ENCODE measurements at places on chromosomes 2 and 18. TPM values are rescaled to one million over a fixed set of nuclear protein-coding genes. Genes with fewer than 3 reads are reported as not detected.

DNA sequence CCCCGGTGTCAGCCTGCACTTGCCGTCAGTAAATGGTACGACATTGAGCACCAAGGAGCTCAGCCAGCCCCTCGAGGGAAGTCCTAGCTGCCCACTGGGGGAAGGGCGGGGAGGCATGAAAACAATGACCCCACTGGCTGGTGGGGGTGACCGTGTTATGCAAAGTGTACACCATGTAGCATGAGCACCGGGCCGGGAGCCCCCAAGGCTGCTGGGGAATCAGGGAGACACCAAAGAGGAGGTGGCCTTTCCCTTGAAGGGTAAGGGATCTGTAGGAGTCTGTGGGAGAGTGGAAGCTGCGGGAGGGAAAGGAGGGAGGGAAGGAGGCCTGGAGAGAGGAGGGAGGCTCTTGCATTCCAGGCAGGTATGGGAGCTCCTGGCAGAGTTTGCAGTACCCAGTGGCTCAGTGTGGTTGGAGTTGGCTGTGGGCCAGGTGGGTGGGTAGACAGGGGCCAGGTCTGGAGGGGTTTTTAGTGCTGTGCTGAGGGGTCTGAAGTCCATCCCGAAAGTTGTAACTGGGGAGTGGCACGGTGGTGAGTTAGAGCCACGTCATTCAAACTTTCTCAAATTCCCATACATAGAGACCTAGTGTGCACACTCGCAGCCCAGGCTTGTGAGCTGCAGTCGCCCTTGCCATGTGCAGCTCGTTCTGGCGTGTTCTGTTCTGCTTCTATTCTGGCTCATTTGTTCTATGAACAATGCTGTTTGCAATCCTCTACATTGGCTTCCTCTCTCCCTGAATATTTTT lies 22.4 kb downstream of the RRM2 start:
- H3K27me3 ChIP-seq, result no peaks in the 10 kb centered on the region
- H3K36me3 ChIP-seq, result no peaks in the 10 kb centered on the region
- no peak for DNase-seq
- peak overlapping the region; percentile 64 for H3K27ac ChIP-seq
- no peak overlapping the region for H3K4me3 ChIP-seq
- H3K4me1 ChIP-seq, result no peaks in the 10 kb centered on the region

DNA sequence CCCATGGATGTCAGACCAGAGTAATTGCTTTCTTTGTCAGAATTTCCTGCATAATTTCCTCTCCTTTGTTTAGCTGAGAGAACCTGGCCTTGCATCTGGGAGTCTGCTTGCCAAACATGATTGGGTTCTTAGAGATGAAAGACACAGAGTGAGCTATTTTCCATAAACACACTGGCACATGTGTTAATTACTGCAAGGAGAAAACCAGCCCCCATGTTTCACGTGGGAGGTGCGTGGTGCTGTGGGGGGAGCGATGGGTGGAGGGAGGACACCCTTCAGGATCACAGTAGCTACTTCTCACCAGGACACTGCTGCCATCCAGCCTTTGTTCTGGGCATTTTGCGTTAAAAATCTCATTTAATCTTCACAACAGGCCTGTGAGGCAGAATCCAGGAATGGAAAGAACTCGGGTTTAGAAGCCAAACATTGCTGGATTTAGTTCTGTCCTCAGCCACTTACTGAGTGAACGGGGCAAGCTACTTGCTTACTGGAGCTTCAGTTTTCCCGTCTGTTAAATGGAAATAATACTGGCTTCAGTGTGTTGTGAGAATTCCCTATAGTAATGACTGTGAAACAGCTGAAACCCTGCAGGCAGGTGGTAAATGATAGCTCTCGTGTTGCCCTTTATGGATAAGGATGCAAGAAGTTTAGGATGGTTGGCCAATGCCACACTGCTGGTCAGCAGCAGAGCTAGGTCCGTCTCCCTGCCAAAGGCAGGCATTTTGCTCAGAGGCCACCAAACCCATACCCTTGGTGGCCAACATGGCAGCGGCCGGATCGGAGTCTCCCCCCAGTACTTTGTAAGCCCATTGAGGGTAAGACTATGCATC lies 100.1 kb upstream of the ASAP2 start:
- H3K27ac ChIP-seq, result no peak overlapping the region
- H3K36me3 ChIP-seq, result no peaks in the 10 kb centered on the region
- no peak for DNase-seq

- H3K36me3 ChIP-seq, result no peaks in the 10 kb centered on the region
- no peak overlapping the region for H3K27ac ChIP-seq
- peaks cover 29% of the 10 kb centered on the region for H3K27me3 ChIP-seq
- peaks cover 18% of the 10 kb centered on the region for H3K4me1 ChIP-seq
- no peak overlapping the region for H3K4me3 ChIP-seq
Observed at GRCh38 chr2:173353556-173353955, 1.1 kb upstream of the CDCA7 start.

GRCh38 chr18:8705238-8705960 lies at the start of gene MTCL1:
Gene MTCL1 (plus strand): TSS chr18:8705556. CDS start chr18:8705661, 105 bp downstream.
- peak within 1 kb of the TSS; percentile 74 for H3K27ac ChIP-seq
- H3K4me1 ChIP-seq, result peaks cover 23% of the 10 kb centered on the region
- no peak for DNase-seq
- H3K36me3 ChIP-seq, result no peaks in the 10 kb centered on the region
- H3K27me3 ChIP-seq, result peaks cover 8% of the 10 kb centered on the region
- H3K4me3 ChIP-seq, result peak within 1 kb of the TSS; percentile 71

DNA sequence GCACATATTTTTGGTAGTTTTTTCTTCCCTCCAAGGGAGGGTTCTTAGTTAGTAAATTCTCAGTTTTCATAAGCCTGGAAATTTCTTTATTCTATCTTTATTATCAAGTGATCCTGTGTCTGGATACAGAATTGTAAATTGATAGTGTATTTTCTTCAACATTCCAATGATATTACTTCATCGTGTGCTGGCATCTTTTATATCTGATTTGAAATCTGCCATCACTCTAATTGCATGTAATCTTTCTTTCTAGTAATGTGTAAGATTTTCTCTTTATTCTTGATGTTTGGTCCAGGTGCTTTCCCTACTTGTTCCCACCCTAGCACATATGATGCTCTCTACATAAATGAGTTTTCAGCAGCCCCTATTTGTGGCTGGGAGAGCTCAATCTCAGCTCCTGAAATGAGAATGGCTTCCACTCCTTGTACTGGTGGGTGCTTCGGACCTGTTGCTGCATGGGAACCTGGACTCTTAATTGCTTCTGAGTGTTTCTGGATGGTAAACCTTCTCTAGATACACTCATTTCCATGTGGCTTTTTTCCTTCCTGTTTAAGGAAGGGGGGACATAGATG lies 102.7 kb downstream of the SMIM21 start:
- no peaks in the 10 kb centered on the region for H3K27me3 ChIP-seq
- no peaks in the 10 kb centered on the region for H3K36me3 ChIP-seq
- DNase-seq, result no peak
- H3K27ac ChIP-seq, result no peak overlapping the region
- no peaks in the 10 kb centered on the region for H3K4me1 ChIP-seq

- no peak for DNase-seq
- no peak overlapping the region for H3K4me3 ChIP-seq
- H3K27me3 ChIP-seq, result no peaks in the 10 kb centered on the region
- H3K27ac ChIP-seq, result no peak overlapping the region
- H3K4me1 ChIP-seq, result no peaks in the 10 kb centered on the region
- H3K36me3 ChIP-seq, result no peaks in the 10 kb centered on the region
Observed at GRCh38 chr2:135202751-135203150, 150.7 kb downstream of the RAB3GAP1 start.

DNA sequence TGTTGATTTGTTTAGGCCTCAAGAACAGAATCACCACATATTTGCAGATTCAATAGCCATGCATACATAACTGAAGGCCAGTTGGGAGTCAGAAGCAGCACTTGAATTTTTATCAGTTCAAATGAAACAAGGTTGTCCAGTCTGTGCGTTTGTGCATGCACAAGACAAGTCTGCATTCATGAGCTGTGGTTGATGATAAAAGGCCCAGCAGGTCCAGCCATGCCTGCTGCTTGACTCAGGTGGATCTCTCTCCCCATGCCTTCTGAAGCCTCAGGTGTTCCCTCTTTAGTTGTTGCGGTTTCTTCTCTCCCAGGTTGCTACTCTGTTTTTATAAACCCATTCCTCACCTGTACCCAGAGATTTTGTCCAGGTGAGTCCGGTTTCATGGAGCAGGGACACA lies 124.5 kb downstream of the CCDC102B start:
- DNase-seq, result no peak
- no peaks in the 10 kb centered on the region for H3K4me1 ChIP-seq
- no peak overlapping the region for H3K4me3 ChIP-seq
- H3K27me3 ChIP-seq, result no peaks in the 10 kb centered on the region
- H3K36me3 ChIP-seq, result no peaks in the 10 kb centered on the region

DNA sequence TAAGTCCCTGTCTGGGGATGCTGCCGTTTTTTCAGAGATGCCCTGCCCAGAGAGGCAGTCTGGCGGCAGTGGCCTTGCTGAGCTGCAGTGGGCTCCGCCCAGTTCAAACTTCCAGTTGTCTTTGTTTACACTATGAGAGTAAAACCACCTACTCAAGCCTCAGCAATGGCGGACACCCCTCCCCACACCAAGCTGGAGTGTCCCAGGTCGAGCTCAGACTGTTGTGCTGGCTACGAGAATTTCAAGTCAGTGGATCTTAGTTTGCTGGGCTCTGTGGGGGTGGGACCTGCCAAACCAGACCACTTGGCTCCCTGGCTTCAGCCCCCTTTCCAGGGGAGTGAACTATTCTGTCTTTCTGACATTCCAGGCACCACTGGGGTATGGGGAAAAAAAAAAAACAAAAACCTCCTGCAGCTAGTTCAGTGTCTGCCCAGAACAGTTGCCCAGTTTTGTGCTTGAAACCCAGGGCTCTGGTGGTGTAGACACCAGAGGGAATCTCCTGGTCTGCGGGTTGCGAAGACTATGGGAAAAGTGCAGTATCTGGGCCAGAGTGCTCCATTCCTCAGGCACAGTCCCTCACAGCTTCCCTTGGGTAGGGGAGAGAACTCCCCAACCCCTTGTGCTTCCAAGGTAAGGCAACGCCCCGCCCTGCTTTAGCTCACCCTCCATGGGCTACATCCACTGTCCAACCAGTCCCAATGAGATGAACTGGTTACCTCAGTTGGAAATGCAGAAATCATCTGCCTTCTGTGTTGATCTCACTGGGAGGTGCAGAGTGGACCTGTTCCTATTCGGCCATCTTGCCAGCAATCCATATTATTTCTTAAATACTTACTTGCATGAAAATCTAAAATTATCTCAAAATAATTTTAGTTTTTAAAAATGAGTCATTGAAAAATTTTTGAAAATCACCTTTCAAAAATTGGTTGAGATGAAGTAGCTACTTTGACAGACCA lies 338.0 kb downstream of the OSR1 start:
- no peaks in the 10 kb centered on the region for H3K27me3 ChIP-seq
- no peaks in the 10 kb centered on the region for H3K4me1 ChIP-seq
- H3K36me3 ChIP-seq, result no peaks in the 10 kb centered on the region
- H3K4me3 ChIP-seq, result no peak overlapping the region
- no peak overlapping the region for H3K27ac ChIP-seq

- peaks cover 37% of the 10 kb centered on the region for H3K4me1 ChIP-seq
- no peak overlapping the region for H3K4me3 ChIP-seq
- DNase-seq, result no peak
- no peaks in the 10 kb centered on the region for H3K27me3 ChIP-seq
- no peaks in the 10 kb centered on the region for H3K36me3 ChIP-seq
Observed at GRCh38 chr2:54999182-54999581, 51.1 kb downstream of the RTN4 start.

DNA sequence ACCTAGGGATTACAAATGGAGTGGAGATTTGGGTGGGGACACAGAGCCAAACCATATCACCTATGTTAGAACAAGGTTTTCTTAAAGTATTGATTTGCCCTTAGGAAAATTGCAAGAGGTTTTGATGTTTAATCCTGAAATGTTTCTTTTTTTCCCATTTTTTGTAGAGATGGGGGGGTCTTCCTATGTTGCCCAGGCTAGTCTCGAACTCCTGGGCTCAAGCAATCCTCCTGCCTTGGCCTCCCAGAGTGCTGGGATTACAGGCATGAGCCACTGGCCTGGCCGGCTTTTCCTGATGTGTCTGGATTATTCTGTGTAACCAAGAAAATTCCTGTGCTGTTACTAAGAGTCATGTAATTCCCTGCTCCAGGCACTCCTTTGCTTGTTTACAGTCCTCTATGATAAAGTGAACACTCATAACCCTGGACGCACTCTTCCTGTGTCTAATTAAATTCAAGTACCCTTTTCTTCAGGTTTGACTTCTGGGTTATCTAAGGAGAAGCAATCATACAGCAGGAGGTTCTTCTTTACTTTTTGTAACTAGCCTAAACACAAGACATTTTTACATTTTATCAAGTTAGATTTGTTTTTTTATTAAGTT lies 15.0 kb upstream of the CTDP1 start:
- H3K27me3 ChIP-seq, result no peaks in the 10 kb centered on the region
- H3K4me3 ChIP-seq, result no peak overlapping the region
- no peaks in the 10 kb centered on the region for H3K4me1 ChIP-seq
- no peak overlapping the region for H3K27ac ChIP-seq

GRCh38 chr2:145939949-145940348 lies 1420.0 kb upstream of the ZEB2 start:
- no peaks in the 10 kb centered on the region for H3K36me3 ChIP-seq
- H3K27me3 ChIP-seq, result no peaks in the 10 kb centered on the region
- no peaks in the 10 kb centered on the region for H3K4me1 ChIP-seq
- no peak overlapping the region for H3K4me3 ChIP-seq

DNA sequence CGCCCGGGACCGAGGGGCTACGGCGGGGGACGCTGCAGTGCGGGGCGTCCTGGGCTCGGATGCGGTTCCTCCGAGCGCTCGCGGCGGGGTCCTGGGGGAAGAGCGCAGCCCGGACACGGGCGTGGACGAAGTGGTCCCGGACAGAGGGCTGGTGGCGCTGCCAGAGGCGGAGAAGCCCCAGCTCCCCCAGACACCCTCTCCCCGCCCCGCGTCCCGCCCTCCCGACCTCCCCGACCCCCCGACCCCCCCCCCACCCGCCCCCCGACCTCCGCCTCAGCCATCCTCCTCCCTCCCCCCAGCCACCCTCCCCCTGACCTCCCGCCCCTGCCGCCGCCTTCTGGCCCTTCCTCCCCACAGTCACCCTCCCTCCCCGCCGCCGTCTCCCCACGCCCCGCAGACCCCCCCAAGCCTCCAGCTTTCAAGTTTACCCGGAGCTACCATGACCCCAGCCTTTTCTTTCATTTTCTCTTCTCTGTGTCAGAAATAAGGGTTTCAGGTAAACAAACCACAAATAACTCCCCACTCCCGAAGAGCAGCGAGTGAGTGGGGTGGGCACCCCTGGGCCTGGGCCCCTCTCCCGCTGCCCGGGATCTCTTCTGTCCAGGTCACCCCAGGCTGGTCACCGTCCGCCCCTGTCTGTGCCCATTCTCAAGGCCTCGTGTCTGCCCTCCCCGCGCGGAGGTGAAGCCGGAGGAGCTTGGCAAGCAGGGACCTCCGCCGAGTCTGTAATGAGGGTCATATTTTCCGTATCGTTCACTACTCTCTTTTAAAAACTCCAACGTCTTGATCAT lies 5.1 kb downstream of the NFATC1 start:
- H3K27me3 ChIP-seq, result no peaks in the 10 kb centered on the region
- peaks cover 46% of the 10 kb centered on the region for H3K4me1 ChIP-seq
- peak overlapping the region; percentile 97 for H3K4me3 ChIP-seq

- no peaks in the 10 kb centered on the region for H3K36me3 ChIP-seq
- H3K27ac ChIP-seq, result no peak overlapping the region
- H3K27me3 ChIP-seq, result no peaks in the 10 kb centered on the region
- H3K4me1 ChIP-seq, result no peaks in the 10 kb centered on the region
- DNase-seq, result no peak
Observed at GRCh38 chr2:230930928-230931555, 6.0 kb upstream of the GPR55 start.

- DNase-seq, result no peak
- no peaks in the 10 kb centered on the region for H3K36me3 ChIP-seq
- H3K27me3 ChIP-seq, result no peaks in the 10 kb centered on the region
- no peak overlapping the region for H3K27ac ChIP-seq
- H3K4me3 ChIP-seq, result no peak overlapping the region
- H3K4me1 ChIP-seq, result no peaks in the 10 kb centered on the region
Observed at GRCh38 chr2:31353179-31353578, 61.4 kb downstream of the XDH start.

DPP4 gene
- 18.9 TPM for total RNA-seq

PFN4 gene
- 0.54 TPM for total RNA-seq
